Muscle of leg (tissue), 16 donors: ENCODE measurements at places on chromosomes 1 and 21. TPM values are rescaled to one million over a fixed set of nuclear protein-coding genes. Genes with fewer than 3 reads are reported as not detected.

DNA sequence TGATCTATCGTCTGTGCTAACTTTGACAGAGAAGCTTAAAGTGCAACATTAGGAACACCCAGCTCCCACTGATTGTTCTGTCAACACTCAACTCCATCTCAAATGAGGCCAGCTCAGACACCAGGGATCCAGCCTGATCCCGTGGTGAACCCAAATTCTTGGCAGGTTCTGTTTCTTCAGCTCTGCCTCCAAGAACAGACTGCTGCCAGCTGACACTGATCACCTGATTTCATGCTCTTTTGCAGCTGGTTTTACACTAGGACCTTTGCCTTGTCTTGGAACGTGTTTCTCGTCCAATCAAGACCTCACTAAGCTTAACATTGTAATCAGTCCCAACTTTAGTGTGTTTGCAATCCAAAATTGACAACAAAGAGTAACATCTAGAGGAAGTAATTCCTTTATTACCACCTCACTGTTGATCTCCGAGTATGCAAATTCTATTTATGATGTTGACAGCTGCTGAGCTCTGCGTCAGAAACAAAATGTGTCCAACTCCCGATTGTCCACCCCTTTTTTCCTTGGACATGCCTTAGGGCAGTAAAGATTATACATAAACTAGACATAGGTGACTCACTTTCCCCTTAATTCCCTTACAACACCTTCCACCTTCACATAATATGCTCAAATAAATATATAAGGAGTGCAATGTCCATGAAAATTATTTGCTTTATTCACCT lies 1.6 kb upstream of the HYI start:
- no peak for DNase-seq

- no peak for DNase-seq
Observed at GRCh38 chr1:228544021-228544850, 57.1 kb downstream of the RNF187 start.

- DNase-seq, result no peak
Observed at GRCh38 chr1:223609977-223610376, 55.5 kb downstream of the CAPN8 start.

DNA sequence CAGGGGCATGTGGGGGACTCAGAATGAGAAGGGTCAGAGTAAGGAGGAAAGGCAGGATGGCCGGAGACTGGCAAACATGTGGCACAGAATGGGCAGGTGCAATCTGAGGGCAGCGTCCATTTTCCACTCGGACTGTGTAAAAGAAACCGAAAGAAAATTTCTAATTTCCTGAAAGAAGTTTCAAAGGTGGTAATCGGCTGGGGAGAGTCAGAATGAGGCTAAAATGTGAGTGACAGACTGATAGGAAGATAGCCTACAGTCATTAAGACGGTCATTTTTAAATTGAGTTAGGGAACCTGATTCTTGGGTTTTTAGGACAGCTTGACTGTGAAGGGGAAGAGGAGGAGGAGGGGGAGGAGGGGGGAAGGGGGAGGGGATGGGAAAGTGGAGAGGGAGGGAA lies 23.6 kb downstream of the COA6 start:
- no peak for DNase-seq

GRCh38 chr1:236021424-236022135 lies 43.3 kb downstream of the NID1 start:
- DNase-seq, result peak; percentile 89

The PTAFR gene
- total RNA-seq, result 1.6 TPM

- no peak for DNase-seq
Observed at GRCh38 chr1:78247079-78247478, 201.3 kb downstream of the GIPC2 start.

- DNase-seq, result no peak
Observed at GRCh38 chr1:176049582-176049981, 157.5 kb downstream of the COP1 start.

GRCh38 chr1:61581251-61581650 lies 143.7 kb downstream of the TM2D1 start:
- peak; percentile 12 for DNase-seq

DNA sequence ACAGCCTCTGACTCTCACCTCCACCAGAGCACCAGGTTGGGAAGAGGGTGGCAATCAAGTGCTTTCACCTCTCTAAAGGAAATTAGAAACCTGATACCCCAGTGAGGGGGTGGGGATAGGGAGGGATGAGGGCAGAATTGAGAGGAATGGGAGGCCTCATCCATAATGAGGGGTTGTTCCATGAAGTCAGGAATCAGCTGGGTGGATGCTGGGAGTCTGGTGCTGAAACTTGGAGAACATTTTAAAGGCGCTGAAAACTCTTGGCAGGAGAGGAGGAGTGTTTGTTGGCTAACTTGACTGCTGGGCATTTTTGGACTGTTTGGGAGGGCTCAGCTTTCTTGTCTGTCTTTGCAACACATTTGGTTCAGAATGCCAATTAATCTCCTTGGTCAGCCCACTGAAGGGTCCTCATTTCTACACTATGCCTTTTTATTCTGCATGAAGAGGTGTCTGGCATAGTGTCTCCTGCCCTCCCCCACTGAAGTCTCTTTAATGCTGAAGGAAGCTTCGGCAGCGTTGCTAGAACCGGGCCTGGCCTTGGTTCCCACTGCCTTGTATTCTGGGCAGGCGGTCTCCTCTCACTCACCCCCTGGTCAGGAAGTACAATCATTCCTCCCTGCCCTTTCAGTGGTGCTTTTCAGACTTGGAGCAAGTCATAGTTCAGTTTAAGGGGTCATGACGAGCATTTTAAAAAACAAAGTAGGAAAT lies 2.2 kb downstream of the PHGDH start:
- peak; percentile 76 for DNase-seq

The KCNA2 gene
- 0.75 TPM for total RNA-seq

The FAF1 gene
- 51.7 TPM for total RNA-seq

The C1orf74 gene
- total RNA-seq, result 2.5 TPM
